ENCODE measurements at places on chromosomes 4 and X. TPM values are rescaled to one million over a fixed set of nuclear protein-coding genes. Genes with fewer than 3 reads are reported as not detected.
A peak's percentile ranks its signal among the peaks of the same experiment; 100 is the strongest.

DNA sequence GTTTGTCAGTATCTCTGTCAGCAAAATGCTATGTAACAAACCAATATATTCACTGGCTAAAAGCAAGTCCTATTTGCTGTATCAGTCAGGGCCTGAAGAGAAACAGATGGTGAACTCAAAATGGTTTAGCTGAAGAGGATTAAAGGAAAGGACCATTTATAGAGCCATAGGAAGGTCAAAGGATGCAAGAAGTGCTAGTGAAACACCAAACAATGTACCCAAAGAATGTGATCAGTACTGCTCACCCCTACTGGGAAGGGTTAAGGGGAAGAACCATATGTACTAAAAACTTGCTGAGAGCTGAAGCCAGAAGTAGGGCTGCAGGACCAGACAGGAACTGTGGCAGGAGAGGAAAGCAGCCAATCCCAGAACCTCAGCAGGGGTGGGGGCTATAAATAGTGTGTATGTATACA is 479.3 kb downstream of the INPP4B start:
- DNase-seq: no peak

GRCh38 chrX:21798677-21799219 is 40.7 kb upstream of the MBTPS2 start:
- peak; percentile 22 for DNase-seq

DNA sequence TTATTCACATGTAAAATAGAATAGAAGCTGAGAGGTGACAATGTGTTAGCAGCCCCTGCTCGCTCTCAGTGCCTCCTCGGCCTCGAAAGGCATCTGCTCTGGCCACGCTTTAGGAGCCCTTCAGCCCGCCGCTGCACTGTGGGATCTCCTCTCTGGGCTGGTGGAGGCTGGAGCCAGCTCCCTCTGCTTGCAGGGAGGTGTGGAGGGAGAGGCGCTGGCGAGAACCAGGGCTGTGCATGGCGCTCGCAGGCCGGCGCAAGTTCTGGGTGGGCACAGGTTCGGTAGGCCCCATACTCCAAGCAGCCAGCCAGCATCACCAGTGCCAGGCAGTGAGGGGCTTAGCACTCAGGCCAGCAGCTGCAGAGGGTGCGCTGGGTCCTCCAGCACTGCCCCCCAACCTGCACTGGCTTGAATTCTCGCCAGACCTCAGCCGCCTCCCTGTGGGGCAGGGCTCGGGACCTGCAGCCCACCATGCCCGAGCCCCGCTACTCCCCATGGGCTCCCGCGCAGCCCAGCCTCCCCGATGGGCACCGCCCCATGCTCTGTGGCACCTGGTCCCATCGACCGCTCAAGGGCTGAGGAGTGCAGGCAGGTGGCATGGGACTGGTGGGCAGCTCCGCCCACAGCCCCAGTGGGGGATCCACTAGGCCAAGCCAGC is 1346.7 kb upstream of the IGFBP7 start:
- no peak for DNase-seq

- DNase-seq: peak; percentile 80
Measured at GRCh38 chrX:149470955-149471354, 34.2 kb downstream of the IDS start.

The GAGE1 gene
- polyA plus RNA-seq: not detected

GRCh38 chr4:185508181-185508580 is 27.1 kb downstream of the PDLIM3 start:
- no peak for DNase-seq

- DNase-seq: no peak
Measured at GRCh38 chr4:6443035-6444023, 29.1 kb downstream of the PPP2R2C start.

DNA sequence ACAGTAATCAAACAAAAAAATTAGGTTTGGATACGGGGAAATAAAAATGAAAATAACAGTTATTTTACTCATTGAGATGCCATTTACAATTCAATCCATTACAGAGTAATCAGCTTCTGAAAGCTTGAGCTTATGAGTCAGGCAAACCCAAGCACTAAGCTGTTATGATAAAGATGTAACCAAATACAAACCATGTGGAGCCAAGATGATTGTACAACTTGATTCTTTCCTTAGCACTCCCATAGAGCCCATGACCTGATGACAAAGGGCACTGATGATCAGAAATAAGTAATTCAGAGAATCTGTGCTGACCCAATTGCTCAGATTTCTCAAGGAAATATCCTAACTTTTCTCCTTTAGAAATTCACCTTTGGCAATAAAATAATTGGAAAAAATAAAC is 40.5 kb upstream of the PRKG2 start:
- no peak for DNase-seq

The CNKSR2 gene
- polyA plus RNA-seq: 1.9 TPM

- peak; percentile 11 for DNase-seq
Measured at GRCh38 chr4:80619070-80619674, 283.6 kb downstream of the CFAP299 start.

- no peak for DNase-seq
Measured at GRCh38 chr4:160498211-160498610, 1395.3 kb downstream of the RAPGEF2 start.

DNA sequence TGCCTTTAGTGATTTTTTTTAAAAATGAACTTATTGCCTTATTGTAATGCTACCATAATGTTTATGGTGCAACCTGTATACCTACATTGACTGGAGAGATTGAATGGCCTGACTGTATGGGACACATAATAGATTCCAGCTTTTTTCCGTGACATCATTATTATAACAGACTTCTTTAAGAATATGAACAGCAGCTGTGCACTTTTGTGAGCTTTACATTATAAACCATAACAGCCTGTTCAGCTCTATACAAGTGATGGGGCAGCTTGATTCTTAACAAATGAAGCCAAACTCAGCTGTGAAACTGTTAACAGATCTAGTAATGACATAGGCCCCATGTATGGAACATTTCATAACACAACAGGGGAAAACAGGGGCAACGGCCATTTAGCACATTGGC is 187.0 kb downstream of the BMPR1B start:
- DNase-seq: peak; percentile 68

DNA sequence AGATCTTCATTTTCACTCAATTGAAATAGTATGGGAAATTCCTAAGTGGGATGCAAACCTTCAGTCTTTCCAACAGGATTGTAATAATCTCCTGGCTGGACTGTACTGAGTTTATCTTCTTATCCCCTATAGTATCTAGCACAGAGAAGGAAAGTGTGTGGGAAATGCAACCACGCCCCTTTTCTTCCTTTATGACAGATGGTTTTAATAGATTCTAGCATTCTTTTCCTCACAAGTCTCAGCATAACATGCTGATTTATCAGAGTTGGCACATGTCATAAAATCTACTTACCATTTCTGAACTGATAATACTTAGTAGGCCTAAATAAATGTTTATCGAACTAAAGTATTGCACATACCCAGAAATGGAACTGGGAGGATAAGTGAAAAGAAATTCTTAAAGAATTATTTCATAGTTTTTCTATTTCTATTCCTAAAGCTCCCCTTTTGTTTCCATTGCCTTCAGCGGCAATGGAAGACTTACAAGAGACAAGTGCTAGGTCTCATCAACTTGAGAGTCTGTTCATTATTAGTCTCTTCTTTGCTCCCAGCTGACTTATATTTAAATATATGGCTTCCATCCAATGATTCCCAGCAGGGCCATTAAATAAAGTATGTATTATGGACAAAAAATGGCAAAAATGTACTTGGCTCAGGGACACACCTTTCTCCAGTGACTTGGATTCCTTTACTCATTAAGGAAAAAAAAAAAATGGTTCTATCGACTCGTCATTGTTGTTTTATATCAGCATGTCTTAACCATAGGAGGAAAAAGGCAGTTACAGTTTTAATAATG is 484.5 kb downstream of the IL1RAPL1 start:
- peak; percentile 77 for DNase-seq

- peak; percentile 65 for DNase-seq
Measured at GRCh38 chr4:152780267-152780778, 569 bp downstream of the ARFIP1 start.

GRCh38 chr4:11839889-11840288 is 411.2 kb upstream of the HS3ST1 start:
- no peak for DNase-seq

- no peak for DNase-seq
Measured at GRCh38 chr4:140640150-140640748, 71.5 kb upstream of the UCP1 start.

DNA sequence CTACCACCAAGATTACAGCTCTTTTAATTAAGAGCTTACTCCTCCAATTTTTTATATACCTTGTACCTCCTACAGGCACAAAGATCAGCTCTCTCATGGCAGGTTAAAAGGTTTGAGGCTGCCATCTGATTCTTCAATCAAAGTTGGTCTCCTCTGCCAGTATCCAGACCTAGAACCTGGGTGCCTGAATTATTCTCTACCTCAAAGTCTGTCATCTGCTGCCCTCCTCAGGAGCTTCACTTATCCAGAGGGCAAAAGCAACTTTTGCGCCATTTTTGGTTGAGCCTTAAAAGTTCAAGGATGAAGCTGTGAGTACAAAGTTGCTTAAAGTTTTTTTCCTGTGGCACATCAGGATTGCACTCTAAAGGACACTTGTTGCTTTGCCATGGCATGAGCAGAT is 343.7 kb upstream of the PPP1R2C start:
- no peak for DNase-seq

- DNase-seq: no peak
Measured at GRCh38 chr4:118307643-118308042, 45.2 kb downstream of the PRSS12 start.

DNA sequence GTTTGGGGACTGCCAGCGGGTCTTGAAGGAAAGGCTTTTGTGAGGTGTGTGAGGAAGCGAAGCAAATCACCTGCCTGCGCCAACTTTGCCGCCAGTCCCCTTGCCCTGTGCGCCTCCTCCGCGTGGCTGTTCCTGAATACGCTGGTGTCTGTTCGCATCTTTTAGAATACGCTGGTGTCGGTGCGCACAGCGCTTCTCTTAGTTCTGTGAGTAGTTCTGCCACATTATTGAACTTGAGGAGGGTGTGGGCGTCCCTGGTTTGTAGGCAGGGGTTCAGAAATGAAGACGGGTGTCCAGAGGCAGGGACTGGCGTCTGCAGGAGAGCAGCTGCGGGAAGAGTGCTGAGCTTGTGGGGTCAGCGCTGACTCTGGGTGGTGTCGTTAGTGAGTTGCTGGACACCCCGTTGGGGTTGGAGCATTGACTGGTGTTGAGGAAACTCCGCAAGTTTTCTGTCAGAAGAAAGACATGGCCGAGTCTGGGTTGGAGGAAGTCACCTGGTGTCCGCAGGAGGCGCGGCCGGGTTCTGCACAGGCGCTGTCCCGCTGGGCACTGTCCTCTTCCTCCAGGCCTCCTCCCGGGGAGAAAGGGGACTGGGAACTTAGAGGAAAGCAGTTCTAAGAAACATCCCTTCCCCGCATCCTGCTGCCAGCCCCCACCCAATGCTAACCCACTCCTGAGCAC is 930 bp downstream of the ZNF718 start:
- DNase-seq: peak; percentile 11

The AMOT gene
- 20.2 TPM for polyA plus RNA-seq

The HTR2C gene
- not detected for polyA plus RNA-seq

DNA sequence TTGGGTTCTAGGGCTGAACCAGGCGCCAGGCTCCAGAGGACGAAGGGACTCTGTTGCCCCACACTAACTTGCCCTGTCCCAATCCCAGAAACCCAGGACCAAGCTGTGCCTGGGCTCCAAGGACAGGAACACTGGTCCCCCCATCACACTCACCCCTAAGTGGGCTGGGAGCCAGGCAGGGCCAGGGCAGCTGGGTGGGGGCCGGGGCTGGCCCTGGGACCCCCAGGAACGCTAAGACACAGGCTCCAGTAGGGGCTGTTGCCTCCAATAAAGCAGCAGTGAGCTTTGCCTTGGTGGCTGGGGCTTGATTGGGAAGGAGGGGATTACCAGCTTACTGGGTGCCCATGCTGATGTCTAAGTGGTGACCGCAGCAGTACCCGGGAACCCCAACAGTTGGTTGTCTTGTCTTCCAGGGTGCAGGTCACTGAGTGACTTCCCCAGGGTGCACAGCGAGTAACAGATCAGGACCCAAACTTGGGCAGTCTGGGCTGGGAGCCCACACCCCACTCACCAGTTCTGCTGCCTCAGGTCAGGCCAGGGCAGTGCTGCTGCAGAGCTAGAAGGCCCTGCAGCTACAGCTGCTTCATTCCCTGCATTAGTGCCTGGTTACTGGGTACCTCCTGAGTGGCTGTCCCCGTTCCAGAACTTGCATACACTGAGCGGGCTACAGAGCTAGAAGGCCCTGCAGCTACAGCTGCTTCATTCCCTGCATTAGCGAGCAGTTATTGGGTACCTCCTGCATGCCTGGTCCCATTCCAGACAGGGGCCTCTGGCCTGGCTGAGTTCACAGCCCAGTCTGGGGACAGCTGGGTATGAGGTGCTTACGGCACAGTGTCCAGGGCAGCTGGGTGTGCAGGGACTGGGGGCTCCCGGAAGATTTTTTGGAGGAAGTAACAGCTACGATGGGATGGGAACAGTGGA is 9.4 kb upstream of the ADD1 start:
- no peak for DNase-seq

DNA sequence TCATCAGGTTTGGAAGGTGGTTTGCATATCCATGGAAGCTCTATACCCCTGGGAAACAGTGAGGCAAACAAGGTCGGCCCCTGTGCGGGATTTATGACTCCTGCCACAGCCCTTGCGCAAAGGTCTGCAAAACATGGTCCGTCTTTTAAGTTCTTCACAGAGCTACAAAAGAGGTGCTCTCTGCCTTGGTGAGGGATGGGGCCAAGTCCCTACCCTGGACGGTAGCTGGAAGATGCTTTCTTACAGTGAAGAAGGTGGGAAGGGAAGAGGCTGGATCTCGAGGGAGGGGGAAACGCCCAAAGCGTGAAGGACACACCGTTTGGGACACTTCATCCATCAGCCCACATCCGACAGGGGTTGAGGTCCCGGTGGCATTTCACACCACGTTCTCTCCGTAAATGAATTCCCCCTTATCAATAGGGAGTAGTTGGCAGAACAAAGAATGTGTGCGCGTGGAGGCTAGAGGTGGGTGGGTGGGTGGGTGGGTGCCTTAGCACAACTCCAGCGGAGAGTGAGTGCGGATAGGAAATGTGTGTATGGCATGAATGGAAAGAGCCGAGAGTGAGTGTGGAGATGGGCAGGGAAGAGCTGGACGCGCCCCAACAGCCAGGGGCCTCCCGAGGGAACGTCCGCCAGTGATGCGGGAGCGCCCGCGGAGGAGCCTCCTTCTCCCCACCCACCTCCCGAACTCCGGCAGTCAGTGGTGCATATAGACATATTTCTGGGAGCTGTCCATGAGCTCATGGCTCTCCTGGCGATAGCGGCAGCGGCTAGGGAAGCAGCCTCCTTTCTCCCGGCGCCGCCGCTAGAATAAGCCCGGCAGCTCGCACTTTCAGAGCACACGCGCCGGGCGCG is 68.3 kb downstream of the LARP7 start:
- peak; percentile 76 for DNase-seq

DNA sequence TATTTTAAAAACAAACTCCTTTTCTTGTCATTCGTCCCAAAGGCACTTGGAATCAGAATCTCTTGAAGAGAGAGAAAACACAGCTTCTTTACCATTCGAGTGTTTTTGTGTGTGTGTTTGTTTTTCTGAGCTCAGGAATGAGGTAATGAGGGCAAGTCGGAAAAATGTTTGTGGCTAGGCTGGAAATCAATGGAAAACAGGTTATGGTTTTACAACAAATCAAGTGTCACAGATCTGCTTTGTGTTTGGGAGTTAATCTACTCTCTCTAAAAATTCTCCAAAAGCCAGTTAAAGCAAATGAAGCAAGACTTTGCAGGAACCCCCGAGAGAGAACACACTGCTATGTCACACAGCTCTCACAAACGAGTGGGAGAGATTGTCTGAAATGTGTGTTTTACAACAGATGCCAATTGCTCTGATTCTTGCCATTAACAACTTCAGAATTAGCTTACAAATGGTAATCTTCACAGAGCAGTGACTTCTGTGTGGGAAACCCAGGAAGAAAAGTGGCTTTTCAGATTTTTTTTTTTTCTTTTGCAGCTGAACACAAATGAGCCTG is 264.1 kb downstream of the CBLL2 start:
- DNase-seq: no peak

GRCh38 chr4:127138586-127138985 is 494.2 kb upstream of the INTU start:
- DNase-seq: no peak
